ENCODE measurements at places on chromosomes 6 and 20.

DNA sequence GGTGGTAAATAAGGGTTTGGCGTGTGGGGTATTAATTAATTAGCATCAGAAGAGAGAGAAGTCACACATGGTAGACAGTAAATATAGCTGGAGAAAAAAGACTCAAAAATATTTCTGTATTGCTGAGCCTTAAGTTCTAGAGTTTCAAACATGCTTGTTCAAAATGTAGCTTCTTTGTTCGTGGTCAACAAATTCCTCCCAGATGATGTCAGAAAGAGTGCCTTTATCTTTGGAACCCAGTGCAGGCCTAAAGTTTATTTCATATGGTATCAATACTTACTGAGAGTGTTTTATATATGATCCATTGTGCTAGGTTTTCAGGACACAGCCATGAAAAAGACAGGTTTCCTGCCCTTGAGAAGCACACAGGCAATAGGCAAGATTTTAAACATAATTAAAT, 18.3 kb downstream of the MARCKS start:
- peak; percentile 76 for DNase-seq

- DNase-seq: peak; percentile 42
These were observed 81.6 kb downstream of the EPB41L2 start for GRCh38 chr6:130981409-130981808.

- no peak for DNase-seq
These were observed 15.8 kb downstream of the MPC1 start for GRCh38 chr6:166366921-166367320.

DNA sequence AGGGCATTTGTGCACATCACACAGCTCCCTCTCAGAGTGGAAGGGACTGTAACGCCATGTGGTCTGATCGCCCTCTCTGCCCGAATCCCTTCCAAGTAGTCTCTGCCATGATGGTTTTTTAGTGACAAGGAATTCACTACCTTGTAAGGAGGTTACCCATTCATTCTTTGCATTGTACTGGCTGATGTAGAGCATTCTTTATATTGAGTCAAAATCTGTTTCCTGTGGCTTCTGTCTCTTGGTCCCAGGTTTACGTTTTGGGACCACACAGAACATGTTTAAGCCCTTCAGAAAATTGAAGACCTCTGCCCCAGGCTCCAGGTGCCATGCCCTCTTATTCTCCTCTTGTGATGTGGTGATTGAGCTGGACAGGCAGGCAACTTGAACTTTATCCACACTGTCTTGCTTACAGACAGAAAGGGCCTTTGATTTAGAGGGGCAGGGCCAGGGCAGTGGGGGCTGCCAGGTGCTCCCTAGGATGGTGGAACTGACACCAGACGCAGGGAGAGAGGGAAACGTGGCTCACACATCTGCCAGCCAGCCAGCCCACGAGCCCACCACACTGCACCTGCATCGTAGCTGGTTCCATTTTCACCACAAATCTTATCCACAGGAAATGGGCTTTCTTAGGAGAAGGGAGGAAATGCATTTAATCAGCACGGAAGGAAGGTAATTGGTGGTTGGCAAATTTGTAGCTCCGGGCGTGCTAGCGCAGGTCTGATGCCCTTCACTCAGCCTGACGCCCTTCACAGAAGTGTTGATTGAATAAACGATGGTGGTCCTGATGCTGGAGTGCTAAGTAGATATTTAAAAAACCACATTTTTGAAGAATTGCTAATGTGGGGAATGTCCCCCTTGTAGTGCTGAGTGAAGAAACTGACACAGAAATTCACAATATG, 78.2 kb downstream of the TCP11 start:
- no peak for DNase-seq

DNA sequence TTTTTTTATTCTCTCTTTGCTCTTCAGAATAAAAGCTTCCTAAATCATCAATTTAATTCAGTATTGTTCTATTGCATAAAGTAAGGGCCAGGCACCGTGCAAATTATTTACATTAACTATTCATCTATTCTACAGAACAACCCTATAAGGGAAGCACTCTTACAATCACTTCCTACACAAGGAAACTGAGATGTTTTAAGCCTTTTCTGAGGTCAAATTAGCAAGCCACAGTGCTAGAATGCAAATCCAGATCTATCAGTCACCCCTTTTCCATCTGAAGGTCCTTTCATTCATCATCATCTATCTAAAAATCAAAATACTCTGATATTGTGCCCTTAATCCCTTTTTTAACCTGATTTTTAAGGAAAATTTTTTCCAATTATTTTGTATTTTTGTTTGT, 31.2 kb downstream of the FRK start:
- no peak for DNase-seq

DNA sequence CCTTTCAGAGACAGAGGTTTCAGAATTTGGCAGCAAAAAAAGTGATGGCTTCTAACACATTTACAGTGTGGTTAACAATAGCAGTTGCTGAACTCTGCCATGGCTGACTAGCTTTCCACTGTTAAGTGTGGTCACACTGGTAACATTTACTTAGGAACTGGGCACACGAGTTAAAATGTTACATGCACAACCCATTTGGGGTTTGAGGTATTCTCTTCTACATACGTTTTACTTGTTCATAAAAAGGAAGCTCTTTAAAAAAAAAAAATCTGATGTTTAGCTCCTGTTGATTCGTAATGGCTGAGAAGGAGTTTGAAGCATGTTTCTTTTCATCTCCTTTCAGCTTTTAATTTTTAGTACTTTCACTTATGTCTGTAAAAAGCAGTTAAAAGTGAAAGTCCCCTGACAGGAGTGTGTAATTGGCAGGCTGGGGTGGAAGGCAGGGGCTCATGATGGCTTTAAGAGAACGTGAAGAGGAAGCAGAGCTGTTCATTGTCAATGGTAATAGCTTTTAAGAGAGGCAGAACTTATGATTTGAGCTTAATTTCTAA, 245.9 kb downstream of the FARS2 start:
- DNase-seq: no peak

GRCh38 chr20:11083841-11084240, 410.0 kb upstream of the JAG1 start:
- no peak for DNase-seq

- no peak for DNase-seq
These were observed 120.2 kb downstream of the SLC35B3 start for GRCh38 chr6:8315154-8315553.

DNA sequence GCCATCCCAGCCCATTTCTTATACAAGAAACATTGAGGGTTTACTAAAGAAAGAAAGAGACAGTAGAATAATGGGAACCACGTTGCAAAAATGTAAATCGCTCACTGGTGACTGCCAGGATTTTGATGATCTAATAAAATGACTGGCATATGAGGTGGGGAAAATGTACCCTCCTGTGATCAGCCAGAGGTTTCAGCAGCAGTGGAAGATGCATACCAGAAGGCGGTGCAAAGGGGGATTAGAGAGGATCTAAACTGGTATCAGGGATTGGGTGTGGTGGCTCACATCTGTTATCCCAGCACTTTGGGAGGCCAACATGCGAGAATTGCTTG, 60.8 kb upstream of the DDR1 start:
- DNase-seq: no peak

DNA sequence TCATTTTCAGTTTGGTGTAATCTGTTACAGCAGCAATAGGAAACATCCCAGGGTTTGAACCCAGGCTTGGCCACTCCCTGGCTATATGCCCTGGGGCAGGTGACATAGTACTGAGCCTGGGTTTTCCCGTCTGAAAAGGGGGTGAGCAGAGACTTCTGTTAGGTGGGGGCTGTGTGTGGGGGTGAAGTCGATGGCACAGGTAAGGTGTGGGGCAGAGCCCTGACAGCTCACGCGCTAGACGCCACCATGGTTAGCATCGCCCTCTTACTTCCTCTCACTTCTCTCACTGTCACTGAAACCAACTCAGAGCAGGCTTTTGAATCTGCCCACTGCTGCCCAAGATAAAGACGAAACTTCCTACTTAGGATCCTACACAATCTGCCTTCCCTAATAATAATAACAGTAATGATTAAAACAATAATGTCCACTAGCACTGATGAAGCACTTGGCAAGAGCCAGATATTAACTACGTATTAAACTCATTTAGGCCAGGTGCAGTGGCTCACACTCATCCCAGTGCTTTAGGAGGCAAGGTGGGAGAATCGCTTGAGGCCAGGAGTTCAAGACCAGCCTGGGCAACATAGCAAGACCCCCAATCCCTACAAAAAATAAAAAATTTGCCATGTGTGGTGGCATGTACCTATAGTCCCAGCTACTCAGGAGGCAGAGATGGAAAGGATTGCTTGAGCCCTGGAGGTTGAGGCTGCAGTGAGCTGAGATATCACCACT, 117.9 kb upstream of the PTPN1 start:
- no peak for DNase-seq

GRCh38 chr6:47733879-47734558, 35.6 kb downstream of the ADGRF4 start:
- DNase-seq: peak; percentile 7

- no peak for DNase-seq
These were observed 746.8 kb downstream of the HDGFL1 start for GRCh38 chr6:23316131-23316530.

DNA sequence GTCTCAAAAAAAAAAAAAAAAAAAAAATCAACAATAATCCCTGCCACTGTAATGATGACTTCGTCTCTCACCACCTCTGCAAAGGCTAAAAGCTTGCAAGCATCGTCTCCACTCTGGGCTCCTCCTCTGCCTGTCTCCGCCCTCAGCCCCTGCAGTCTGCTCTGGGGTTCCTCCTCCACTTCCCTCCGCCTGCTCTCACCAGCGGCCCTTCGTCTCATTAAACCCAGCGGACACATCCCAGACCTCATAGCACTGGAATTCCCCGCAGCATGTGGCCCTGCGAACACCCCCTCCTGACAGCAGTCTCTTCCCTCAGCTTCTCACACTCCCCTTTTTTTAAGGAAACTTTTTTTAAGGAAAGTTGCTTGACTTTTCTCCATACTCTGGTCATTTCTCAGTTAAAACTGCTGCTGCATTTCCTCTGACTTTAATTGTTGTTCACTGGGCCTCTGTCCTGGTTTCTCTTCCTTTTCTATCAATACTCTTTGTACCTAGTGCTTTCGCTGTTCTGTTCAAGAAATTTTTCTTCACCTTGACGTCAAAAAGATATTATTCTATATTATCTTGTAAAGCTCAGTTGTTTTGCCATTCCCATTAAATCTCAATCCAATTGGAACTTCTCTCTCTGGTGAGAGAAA, 70.9 kb upstream of the PLEKHG1 start:
- peak; percentile 74 for DNase-seq

DNA sequence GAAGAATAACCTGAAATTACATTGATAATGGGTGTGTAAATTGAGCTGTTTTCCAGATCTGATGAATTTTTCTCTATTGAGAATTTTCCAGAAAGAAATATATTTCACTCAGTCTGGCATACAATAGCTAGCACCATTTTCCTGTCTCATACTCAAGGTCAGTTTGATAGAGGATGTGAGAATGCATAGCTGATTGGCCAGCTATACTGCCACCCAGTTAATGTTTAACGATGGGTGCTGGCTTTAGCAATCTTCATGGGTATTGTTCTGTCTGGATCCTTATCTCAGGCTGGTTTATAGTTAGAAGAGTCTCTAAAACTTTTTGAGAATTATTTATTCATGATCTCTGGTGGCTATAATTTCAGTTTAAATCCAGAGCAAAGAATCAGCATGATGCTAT, 147.4 kb downstream of the HDGFL1 start:
- no peak for DNase-seq

DNA sequence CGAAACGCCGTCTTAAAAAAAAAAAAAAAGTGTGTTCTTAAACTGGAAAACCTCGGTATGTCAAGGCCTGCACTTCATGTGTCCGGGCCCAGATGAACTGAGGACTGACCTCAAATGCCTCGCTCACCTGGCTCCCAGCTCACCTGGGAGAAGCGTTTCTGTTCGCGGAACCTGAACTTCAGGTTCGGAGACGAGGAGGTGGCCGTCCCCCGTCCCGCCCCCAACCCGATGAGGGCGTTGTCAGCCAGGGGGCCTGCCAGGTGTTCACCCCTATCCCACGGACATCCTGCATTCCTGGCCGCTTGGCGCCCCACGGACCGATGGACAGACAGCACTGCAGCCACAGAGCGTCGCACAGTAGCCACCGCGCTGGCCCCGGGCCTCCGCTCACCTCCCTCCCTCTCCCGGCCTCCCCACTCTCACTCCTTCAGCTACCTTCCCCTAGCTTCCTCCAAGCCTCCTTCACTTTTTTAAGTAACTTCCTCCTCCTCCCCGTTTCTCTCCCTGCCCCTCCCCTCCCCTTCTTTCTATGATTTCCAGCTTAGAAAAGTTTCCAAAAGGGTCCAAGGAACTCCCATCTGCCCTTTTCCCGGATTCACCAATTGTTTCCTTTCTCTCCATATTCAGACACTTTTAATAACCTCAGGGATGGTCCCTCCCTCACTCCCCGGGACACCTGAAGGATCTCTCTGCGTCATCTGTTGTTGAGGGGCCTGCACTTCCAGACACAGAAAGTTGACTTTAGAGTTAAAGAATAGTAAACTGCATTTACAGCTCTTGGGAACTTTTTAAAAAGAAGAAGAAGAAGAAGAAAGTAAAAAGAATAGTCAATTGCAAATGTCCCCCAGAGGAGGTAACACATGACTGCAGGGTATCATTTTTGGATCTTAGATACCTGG, 22.7 kb upstream of the MCM3 start:
- no peak for DNase-seq

DNA sequence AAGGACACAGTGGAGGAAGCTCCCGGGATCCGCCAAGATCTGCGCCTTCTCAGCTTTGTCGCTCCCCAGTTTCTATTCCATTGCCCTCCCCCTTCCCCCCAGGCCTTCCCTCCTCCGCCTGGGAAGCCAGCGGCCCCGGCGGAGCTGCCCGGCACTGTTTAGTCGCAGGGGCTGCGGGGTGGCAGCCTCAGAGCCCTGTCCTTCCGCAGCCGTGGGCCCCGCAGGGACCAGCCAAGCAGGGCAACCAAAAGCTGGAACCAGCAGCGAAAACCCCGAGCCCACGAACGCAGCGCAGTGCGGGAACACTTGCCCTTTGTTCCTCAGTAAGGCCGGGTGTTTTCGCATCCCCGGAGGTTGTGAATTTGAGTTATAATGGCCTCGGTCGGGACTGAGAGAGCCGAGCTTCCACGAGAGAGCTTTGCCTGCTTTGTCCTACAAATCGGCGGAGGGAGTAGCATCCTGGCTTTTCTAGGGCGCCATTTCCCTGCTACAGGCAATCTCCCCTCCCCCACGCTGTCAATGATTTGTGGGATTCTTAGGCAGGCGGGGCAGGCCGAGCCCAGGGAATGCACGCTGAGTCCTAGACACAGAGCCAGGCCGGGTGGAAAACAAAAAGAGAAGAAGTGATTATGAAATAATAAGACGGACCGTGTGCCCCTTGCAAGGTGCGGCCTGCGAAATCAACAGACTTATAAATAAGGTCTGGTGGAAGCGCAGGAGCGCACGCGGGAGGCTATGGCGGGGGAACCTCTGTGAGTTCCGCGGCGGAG, 4.0 kb upstream of the TUBB2B start:
- DNase-seq: peak; percentile 83

GRCh38 chr6:34940030-34940434, 51.0 kb downstream of the ANKS1A start:
- no peak for DNase-seq

GRCh38 chr6:79373880-79374279, 139.4 kb upstream of the HMGN3 start:
- no peak for DNase-seq
